Stimulated activated CD8-positive, alpha-beta memory T cell treated with anti-CD3 and anti-CD28 coated beads, Interleukin-15, amount 100 ng/mL, for 4 hours (primary cell): ENCODE measurements at places on chromosomes 4 and X.

GRCh38 chr4:128450326-128451120 is 162.9 kb upstream of the PGRMC2 start:
- no peak for DNase-seq

- DNase-seq, result no peak
Measured at GRCh38 chrX:8731559-8732395, at the start of gene ANOS1. Gene ANOS1 (minus strand): TSS chrX:8732137. CDS start chrX:8732036, 101 bp downstream.

DNA sequence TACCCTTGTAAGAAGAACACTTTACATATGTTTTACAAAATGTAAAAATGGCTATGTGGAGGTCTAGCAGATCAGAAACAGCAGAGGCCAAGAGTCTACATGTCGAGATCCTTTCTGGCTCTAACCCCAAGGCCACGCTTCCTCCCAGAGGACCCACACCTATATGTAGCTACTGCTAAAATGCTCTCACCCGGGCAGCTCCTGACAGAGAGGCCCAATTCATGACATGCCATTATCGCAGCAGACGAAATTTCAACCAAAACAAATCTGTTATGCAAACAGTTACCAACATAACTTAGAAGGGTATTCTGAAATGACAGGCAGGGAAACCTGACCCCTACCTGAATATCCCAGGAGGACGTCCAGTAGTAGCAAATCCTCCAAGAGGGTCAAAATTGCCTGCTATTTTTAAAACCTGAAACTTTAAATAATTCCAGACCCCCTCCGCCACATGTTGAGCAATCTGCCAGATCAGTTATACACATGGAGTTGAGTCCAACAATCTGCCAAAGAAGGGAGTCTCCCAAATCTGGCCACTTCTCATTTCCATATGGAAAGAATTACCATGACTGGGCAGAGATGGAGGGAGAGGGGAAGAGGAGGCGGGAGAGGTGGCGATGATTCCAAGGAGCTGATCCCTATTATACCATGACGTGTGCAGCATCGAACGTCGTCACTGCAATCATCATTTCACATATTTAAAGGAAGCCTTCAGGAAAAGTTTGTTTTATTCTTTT is 192.9 kb upstream of the TBL1X start:
- no peak for DNase-seq

DNA sequence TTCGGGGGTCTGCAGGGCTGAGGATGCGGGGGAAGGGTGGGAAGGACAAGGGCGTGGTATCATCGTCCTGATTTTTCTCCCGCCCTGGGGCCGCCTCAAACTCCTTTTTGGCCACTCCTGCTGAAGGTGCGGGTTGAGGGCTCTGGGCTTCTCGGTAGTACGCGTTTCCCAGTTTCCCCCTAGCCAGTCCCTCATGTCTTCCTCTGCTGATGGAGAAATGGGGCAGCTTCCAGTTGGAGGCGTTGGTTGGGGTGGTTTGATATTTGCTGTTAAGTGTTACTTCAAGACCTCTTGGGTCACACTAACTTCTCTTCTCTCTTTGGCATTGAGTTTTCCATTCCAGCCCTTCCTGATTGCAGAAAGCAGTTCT is 482 bp downstream of the GSTCD start:
- no peak for DNase-seq

DNA sequence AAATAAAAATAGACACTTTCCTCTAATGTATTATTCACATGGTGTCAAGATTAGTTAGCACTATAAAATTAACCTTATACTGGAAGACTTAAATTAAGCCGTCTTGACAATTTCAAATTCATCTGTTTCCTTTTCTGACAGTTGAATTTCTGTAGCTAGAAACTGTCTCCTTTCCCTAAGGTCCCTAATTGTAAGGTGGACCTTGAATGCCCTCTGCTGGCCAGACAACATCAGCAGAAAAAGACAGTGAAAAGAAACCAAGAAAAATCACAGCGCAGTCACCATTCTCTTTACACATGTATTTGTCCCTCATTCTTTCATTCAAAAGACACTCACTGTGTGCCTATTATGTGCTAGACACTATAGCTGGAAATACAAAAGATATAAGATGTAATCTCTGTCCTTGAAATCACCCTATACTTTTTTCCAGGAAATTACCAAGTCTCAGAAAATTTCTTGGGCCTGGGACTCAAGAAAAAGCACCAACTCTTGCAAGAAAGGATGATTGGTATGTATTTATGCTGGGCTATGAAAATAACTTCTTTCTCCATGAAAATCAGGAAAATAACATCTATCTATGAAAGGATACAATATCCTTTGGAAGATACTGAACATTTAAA is 32.7 kb upstream of the AMBN start:
- no peak for DNase-seq

- no peak for DNase-seq
Measured at GRCh38 chr4:47238667-47239066, 207.3 kb downstream of the GABRB1 start.

- no peak for DNase-seq
Measured at GRCh38 chr4:8140915-8141314, 17.7 kb downstream of the ABLIM2 start.
